ENCODE measurements at places on chromosomes 6 and 20.

GRCh38 chr6:112990971-112991370 is 643.8 kb downstream of the RFPL4B start:
- no peak for DNase-seq

GRCh38 chr6:161744211-161745067 is 470.6 kb upstream of the AGPAT4 start:
- DNase-seq = no peak

GRCh38 chr6:17709476-17709875 is 2.8 kb upstream of the NUP153 start:
- DNase-seq = no peak

DNA sequence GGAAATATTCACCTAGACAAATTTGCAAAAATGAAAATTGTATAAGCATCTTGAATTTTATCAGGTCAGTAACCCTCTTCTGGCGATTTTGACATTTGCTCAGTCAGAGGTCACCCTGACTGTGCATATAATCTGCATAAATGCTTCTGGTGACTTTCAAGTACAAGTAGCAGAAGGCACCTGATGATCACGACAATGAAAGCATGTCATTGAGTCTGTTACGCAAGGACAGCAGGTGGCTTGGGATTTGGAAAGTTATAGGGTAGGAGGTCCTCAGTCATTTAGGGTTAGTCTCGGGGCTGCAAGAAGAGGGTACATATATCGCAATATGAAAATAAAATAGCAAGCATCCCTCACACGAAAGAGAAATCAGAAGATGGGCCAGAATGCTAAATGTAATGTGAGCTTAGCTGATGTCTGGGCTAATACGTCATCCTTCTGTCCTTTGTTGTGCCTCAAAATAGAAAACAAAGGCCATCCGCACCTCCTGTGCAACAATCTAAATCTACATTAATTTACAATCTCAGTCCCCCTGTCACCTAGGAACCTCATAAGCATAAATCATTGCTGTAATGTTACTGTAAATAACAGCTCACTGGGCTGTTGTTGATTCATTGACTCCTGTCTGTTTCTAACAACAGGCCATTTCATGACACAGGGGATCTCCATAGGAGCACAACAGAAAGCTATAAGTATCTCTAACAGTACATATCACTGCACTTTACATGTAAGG is 155.2 kb upstream of the RSPO3 start:
- DNase-seq = no peak

- no peak for DNase-seq
Observed at GRCh38 chr20:16349523-16350260, 223.6 kb downstream of the KIF16B start.

Measured in inflammatory macrophage treated with lipopolysaccharide for 4 hours (primary cell).